ENCODE measurements at places on chromosomes 12 and 14.

- no peak for DNase-seq
These were observed 4.3 kb downstream of the GAPDH start for GRCh38 chr12:6538420-6539313.

DNA sequence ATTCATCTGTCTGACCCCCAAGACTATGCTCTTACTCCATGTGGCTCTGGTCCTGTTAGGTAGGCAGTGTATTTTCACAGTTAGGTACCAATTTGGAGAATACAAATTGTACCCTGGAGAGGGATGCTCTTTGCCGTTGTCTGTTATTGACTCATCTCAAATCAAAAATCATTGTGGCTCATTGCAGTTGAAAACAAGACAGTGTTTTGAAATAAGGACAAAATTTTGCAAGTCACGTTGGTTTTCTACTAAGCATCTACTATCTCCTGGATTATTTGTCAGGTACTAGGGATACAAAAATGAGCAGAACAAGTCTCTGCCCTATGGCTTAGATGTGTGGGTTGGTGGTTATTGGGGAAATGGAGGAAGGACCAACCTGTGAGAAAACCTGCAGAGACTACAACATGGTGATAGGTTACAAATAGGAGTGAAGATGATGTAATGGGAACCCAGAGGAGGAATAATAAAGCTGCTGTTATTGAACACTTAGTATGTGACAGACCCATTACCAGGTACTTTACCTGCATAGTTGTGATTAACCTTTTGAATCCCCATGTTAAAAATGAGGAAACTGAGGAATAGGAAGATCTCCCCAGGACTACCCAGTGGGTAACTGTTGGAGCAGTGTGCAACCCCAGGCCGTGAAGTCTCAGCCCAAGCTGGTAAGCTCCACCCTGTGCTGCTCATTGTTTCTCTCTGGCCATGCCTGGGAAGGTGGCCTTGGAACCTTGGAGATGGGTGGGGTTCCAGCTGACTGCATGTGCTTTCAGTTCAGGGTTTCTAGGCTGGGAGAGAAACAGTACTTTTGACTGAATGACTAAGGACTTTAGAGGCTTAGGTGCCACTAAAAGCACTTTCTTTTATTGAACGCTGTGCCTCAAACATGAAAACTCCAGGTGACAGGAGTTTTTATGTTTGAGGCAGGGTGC, 72.9 kb upstream of the SRSF5 start:
- no peak for DNase-seq

DNA sequence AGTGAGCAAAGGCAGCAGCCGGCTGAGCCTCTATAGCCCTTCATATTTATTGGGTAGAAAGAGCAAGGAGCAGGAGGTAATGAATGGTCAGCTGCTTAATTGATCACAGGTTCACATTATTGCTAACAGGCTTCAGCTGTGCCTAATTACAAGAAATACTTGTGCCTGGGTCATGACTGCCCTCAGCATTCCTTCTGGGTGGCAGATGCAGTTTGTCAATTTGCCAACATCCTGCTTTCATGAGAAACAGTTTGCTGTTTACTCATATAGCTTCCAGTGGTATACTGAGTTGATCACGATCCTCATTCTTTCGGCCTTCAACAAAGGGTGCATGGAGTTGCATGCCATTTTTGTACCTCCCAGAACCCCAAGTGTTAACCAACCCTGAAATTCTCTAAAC, 81.0 kb upstream of the PLEKHG7 start:
- no peak for DNase-seq

DNA sequence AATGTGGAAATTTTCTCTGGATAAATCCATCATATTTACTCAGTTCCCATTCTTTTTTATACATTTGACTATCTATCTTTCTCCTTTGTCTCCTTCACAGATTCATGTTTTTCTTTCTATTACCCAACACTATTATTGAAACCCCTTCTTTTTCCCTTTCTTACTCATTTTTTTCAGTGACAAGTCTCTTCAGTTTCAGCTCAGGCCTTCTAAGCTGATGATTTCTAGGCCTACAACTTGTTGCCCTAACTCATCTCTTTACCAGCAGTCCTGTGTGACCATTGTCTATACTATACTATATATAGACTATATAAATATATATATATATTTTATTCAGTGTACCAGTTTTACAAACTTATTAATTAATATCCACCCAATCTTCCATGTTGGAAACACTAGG, 31.8 kb downstream of the SLC16A7 start:
- no peak for DNase-seq

GRCh38 chr12:67056329-67056728, 212.8 kb upstream of the CAND1 start:
- DNase-seq: no peak

DNA sequence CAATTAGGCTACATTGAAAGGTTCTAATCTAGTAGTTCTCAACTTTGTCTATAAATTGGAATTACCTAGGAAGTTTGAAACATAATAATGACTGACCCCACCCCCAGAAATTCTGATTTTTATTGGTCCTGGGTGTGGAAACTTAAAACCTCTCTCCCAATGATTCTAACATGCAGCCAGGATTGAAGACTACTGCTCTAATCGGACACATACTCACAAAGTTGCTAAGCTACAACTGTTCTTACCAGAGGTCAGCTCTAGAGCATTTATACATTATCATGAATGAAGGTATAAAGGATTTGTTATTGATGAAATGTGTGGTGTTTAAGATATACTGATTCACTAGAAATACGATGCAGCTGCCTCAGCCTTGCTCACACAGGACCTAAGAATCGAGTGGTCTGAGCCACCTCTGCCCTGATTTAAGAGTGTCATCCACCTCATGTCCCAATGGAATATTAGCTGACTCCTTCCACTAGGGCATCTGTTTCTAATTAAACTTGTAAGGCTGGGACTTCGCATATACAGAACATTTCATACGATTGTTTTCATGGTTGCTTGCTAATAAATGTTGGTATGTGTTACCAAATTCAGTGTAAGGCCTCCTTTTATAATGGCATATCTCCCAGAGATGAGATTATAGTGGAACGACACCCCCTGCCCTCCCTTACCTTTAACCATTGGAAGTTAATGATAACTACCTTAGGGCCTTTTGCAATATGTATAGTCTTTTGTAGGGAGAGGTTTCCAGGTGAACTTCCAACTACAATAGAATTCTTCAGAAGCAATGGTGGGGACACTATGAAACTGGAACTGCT, 410.8 kb upstream of the PDE3A start:
- no peak for DNase-seq

DNA sequence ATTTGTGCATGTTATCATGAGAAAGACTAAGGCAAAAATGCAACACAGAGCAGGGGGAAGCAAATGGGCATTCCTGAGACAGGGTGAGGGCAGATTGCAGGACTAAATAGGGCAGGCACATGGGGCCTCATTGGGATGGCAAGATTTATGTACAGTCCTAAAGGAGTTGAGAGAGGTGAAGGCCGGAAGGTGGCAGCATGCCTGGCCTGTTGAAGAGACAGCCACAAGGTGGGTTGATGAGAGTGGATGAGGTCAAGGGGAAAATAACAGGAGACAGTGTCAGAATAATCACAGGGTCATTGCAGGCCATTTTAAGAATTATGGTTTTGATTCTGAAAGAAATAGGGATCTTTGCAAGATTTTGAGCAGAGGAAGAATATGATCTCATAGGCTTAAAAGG, 21.0 kb downstream of the PAH start:
- DNase-seq: no peak

DNA sequence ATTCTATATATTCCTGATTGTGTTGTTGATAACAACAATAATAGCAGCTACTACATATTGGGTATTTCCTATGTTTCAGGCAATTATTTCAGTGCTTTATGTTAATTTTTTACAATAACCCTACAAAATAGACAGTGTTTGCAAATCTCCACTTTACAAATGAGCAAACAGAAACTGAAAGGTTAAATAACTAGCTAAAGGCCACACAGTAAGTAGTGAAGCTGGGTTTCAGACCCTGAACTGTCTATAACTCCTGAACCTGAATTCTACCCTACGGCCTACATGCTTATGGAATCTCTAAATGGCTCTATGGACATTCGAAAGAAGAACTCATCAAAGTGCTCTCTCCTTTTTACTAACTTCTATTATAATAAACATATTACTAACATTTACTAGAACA, 19.7 kb upstream of the NUDT4 start:
- no peak for DNase-seq

- no peak for DNase-seq
These were observed 21.8 kb downstream of the SUSD6 start for GRCh38 chr14:69633238-69633637.

DNA sequence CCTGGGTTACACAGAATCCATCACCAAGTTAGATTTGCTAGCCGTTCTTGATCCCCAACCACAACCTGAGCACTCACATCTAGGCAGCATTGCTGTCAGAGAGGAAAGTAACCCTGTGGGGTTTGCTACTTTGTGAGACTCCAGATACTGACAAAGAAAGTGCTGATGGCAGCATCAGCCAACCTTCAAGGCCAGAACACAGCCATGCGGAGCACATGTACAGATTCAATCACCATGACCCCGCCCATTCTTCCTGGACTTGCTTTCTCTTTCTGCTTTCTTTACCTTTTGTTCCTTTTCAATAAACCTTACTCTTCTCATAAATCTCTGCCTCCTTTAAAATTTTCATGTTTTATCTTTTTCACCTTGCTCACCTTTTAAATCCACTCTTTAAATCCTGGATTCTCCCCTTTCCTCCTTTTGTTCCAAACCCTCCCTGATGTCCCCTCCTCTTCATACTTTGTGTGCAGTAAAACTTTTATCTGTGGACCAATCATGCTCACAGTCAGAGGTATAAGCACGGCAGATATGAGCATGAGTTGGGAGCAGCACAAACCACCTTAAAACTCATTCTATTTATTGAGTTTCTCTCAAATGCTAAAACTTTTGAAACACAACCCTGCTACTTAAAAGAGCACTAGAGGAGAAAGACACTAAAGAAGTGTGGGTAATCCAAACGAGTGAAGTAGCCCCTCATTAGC, 21.9 kb upstream of the CERS5 start:
- DNase-seq: no peak

- no peak for DNase-seq
These were observed 71.3 kb downstream of the PHLDA1 start for GRCh38 chr12:75960086-75960910.

DNA sequence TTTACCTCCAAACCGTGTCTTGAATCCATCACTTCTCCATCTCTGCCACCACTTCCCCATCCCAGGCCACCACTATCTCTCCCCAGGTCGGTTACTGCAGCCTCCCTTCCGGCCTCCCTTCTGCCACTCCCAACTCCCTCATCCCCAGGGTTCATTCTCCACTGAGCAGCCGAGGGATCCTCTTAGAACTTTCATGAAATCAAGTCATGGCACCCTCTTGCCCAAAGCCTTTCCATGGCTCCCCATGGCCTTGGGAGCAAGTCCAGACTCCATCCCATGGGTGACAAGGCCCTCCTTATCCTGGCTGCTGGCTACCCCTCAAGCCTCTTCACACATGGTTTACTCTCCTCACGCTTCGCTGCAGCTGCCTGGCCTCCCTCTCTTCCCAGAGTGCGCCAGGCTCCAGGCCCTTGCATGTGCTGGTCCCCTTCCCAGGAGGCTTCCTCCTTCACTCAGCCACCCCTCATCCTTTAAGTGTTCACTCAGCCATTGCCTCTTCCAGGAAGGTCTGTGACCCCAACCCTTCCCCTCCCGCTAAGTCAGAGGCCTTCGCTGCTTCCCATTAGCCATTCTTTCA, 17.9 kb upstream of the SH2B3 start:
- no peak for DNase-seq

- DNase-seq: no peak
These were observed 833.3 kb downstream of the DIO2 start for GRCh38 chr14:79378020-79378419.

- DNase-seq: no peak
These were observed 71.4 kb downstream of the MNAT1 start for GRCh38 chr14:60805841-60806430.

Data from anterior cingulate cortex (tissue), 58 donors.